HepG2 (cell line): ENCODE measurements at places on chromosomes 12 and 14. TPM values are rescaled to one million over a fixed set of nuclear protein-coding genes. Genes with fewer than 3 reads are reported as not detected.

Gene SLC15A4
- 8.2 and 17.3 TPM in 2 replicates for total RNA-seq

Gene CYP46A1
- total RNA-seq = not detected in 2 replicates

Gene CORO1C
- total RNA-seq = 73.7 and 128 TPM in 2 replicates

Gene POTEG
- not detected in 2 replicates for total RNA-seq
